Epithelial cell of esophagus (primary cell): ENCODE measurements at places on chromosomes 5 and 9.

- DNase-seq: peak; percentile 60
These were observed 826 bp downstream of the PAIP1 start for GRCh38 chr5:43555895-43556606.

DNA sequence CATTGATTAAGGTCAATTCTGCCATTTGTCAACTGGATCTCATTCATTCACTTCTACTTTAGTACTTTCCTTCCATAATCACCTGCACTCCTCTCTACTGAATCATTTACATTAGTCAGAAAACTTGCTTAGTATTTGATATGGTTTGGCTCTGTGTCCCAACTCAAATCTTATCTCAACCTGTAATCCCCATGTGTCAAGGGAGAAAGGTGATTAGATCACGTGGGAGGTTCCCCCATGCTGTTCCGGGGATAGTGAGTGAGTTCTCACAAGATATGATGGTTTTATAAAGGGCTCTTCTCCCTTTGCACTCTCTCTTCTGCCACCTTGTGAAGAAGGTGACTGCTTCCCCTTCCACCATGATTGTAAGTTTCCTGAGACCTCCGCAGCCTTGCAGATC is 23.7 kb upstream of the UGCG start:
- peak; percentile 36 for DNase-seq

GRCh38 chr5:119537704-119538103 is 85.4 kb downstream of the HSD17B4 start:
- peak; percentile 79 for DNase-seq

- no peak for DNase-seq
These were observed 251.1 kb upstream of the PPP1R2B start for GRCh38 chr5:156598964-156599363.

DNA sequence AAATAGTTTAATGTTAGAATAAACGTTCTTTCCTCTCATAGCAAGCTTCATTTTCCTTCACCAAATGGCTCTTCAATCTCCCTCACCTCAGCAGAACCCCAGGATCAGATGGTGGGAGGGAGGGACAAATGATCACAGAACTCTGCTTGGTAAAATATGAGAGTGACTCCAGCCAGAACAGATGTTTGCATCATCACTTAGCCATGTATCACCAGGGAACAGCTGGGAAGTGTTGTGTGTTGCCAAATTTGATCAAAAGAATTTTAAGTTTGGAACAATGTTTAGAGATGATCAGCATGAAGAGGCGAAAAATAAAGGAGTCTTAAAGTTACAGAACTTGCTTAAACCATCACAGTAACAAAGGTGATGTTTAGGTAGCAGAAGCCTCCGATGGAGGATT is 115.7 kb downstream of the FRMD3 start:
- no peak for DNase-seq

DNA sequence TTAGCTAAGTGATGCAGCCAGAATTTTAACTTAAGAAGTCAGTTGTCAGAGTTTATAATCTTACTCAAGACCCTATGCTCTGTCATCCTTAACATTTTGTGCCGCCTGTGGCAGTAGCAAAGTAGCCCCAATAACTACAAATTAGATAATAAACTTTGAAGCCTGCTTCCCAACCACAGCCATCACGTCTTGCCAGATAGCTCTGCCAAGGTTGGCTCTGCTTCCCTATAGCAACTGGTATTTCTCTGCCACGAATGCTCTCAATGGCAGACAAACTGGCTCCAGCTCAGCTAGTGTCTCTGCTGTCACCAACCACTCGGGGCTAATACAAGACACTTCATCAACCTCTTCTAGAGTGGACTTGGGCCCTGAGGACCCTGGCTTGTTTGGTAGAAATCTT is 576.1 kb downstream of the CDH12 start:
- DNase-seq: no peak

DNA sequence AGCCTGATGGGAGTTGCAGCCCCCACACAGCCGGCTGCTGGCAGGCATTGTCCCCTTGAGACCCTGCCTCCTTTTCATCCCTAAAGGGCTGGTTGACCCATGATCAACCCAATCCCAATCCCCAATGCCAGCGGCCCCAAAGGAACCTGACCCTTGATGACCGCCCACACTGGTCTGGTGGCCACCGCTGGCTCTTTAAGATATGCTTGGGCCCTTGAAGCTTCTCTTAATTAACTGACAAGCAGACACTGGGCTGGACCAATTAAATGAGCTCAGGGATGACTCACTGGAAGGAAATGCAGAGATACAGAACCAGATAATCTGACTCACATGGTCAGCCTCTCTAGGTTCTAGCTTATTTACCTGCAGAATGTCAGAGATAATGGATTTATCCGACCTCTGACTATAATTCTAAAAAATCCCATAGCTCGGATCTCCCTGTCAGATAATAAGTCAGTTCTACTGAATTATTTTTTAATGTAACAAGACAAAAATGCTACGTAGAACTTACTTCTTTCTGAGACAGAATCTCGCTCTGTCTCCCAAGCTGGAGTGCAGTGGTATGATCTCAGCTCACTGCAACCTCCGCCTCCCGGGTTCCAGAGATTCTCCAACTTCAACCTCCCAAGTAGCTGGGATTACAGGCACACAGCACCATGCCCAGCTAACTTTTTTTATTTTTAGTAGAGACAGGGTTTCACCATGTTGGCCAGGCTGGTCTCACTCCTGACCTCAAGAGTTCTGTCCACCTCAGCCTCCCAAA is 11.1 kb upstream of the MLANA start:
- peak; percentile 94 for DNase-seq

DNA sequence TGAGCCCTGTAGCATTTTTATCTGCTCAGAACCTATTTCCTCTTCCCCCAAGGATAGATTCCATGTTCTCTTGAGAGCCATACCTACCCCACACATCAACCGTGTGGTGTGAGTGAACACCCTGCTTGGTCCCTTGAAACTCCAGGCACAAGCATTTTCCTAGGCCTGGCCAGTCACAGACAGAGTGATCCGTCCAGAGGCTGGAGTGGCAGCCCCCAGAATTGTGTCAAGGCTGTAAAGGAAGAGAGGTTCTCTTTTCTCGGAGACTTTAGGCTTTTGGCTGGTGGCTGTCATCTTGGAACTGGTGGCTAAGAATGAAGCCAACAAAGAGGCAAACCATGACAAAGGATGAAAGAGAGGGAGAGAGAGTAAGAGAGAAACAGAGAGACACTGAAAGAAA is 66.0 kb downstream of the ARHGEF37 start:
- no peak for DNase-seq

GRCh38 chr9:35518981-35519679 is 29.2 kb downstream of the RUSC2 start:
- DNase-seq: peak; percentile 73

DNA sequence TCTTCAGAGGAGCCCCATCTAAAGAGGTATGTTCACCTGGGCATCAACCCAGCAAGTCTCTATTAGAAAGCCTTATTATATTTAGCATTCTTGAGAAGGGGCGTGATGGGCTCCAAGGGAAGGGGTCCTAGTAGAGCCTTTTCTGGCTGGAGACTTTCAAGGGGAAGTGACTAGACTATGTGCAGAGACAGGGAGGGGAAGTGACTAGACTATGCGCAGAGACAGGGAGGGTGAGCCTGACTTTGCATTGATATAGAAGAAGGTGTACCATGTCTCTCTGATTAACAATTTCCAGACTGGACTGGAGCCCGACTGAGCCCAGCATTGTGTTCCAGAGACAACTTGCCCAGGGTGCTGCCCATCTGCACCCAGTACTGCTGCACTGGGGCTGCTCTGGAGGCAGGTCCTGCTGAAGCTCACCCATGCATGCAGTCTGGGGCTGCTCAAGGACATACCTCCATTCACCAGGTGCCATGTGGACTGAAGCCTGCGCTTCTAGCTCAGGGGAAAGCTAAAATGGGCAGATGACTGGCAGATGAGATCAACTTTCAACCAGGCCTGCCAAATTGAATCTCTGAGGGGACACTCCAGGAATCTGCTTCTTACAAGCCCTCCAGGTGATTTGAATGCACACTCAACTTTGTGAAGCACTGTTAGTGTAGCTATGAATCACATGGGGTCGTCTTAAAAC is 83.0 kb upstream of the GNA14 start:
- DNase-seq: no peak

- no peak for DNase-seq
These were observed 1.6 kb downstream of the PDGFRB start for GRCh38 chr5:150153957-150154617.

- no peak for DNase-seq
These were observed 67.5 kb downstream of the RGMB start for GRCh38 chr5:98840946-98841345.

- no peak for DNase-seq
These were observed 72.9 kb downstream of the PTCD2 start for GRCh38 chr5:72393052-72393451.

DNA sequence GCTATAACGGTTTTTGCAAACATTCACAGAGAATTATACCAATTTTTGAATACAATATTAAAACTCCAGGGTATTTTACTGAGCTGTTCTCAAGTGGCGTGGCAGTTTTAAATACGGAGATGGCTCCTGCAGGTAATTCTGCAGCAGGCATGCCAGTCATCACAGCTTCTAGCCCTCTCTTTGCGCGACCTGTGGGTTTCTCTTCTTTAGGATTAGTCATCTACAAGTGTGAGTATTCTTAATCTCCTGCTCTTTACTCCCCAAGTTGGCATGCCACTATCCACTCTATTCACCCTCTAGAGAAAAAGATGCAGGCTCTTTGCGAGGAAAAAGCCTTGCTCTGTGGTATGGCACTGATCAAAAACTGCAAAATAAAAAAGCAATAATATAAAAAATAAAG is 43.9 kb downstream of the ANKRD31 start:
- DNase-seq: peak; percentile 27

- no peak for DNase-seq
These were observed 7.4 kb upstream of the DAPK1 start for GRCh38 chr9:87490225-87490624.

- DNase-seq: no peak
These were observed 98.8 kb downstream of the HSD17B3 start for GRCh38 chr9:96202971-96203780.

DNA sequence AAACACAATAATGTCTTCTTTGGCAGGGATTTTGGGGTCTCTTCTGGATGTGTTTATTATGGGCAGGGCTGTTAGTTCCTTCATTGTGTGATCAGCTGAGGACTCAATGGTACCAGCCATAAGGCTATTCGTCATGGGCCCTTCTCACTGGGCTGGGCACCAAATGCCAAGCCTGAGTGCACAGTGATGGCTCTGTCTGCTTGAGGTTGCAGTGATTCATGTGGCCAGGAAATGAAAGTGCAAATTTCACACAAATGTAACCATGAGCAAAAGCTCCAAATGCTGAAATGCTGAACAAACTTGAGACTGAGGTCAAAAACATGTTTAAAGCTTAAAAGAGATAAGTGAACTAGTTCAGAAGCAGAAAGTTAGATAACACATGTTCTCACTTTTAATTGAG is 191.0 kb downstream of the TARS1 start:
- DNase-seq: no peak

DNA sequence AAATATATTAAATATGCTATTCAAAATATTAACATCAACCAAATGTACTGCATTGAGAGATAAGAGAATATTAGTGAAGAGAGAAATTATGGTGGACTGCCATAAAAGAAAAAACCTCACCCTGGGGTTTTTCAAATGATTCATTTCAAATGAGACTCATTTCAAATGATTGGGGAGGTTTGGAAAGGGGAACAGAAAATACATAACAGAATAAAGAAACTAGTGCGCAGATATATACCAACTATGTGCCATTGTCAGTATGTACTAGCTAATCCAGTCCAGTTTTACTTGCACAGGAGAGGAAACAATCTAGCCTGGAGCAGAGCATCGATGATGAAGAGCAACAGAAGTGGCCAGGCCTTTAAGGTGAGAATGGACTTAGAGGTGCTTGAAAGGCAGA is 651.6 kb upstream of the RORB start:
- DNase-seq: no peak

DNA sequence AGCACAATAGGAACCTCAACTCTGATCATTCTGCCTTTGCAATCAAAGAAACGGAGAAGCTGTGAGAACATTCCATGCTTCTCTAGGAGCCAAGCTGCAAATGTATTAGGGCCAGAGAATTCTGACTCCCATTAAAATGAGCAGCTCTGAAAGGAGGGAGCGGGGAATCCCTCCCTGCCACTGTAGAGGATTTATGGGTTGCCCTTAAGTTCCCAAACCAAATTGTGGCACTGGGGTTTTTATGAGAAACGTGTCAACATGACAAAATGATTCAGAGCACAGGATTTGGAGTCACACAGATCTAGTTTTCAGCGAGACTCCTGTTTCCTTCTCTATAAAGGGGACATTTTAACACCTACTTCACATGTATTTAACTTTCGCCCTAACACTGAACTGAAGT is 1.8 kb downstream of the IL6ST start:
- peak; percentile 18 for DNase-seq

GRCh38 chr5:111058064-111058463 is 13.4 kb upstream of the TSLP start:
- no peak for DNase-seq

- no peak for DNase-seq
These were observed 39.6 kb downstream of the TRPM6 start for GRCh38 chr9:74848153-74848525.

DNA sequence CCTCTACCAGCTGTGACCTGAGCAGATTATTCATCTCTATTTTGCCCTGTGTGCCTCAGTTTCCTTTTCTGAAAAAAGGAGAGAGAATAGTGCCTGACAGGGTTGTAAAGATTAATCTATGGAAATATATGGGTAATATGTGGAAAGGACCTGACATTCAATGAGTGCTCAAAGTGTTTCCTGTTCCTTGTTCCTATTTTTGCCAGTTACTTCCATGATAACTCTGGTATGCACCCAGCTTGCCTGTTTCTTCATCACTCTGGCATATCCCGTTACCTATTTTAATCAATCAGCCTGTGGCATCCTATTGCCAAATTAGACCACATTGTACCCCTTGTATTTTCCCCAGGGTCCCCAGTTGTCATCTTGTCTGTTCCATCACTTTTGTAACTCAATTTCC is 3.6 kb upstream of the ARAP3 start:
- DNase-seq: no peak

GRCh38 chr9:125536167-125536772 is 170.7 kb downstream of the MAPKAP1 start:
- DNase-seq: peak; percentile 84

DNA sequence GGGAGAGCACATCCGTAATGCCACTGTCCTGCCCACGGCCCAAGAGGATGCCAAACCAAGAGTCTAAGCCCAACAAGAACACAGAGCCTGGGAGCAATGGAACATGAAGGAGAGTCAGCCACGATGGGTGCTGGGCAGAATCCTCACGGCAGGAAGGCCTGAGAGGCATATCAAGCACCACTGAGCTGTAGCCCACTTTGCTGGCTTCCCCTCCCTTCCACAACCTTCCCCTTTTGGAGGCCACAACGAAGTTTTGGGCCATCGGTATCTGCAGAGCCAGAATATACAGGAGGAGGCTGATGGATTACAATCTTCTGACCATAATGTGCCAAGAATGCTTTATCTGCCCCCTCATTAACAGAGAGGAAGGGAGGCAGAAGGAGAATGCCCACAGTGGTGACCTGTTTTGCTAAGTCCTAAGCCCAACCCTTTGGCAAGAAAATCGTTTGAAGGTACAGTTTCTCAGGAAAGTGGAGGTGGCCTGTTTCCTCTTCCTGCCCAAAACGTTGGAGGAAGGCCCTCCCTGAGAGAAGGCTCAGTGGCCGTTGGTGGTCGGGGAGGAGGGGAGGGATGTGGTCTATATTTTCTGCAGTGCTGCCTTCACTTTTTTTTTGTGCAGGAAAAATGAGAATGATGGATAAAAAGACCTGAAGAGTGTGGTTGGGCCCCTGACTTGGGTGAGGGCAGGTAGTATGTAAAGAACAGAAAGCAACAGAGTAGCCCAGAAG is 26.2 kb downstream of the MACROH2A1 start:
- DNase-seq: no peak
